ENCODE measurements at places on chromosomes 7 and 10.

- no peak for DNase-seq
These were observed 1.0 kb upstream of the DENND2A start for GRCh38 chr7:140641524-140642195.

DNA sequence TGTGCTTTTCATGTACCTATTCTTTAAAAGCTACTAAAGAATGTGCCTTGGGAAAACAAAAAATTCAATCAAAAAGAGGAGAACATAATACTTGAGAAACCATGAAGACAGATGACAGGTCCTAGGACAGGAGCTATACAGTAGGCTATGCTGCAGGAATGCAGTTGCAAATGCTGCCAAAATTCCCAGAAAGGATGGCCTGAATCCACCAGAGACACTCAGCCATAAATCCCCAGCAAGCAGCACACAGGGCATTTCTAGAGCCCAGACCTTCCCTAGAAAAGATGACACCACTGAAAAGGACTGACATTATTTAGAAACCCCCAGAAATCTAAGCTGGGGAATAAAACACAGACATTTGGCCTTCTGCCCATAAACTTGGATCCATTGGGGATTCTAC lies 237.3 kb downstream of the C7orf25 start:
- DNase-seq: no peak

- DNase-seq: no peak
These were observed 10.7 kb downstream of the SUV39H2 start for GRCh38 chr10:14889318-14889717.

- DNase-seq: no peak
These were observed 62.9 kb upstream of the CAMK2B start for GRCh38 chr7:44388089-44388970.

- DNase-seq: no peak
These were observed 13.3 kb downstream of the DHTKD1 start for GRCh38 chr10:12081879-12082557.

DNA sequence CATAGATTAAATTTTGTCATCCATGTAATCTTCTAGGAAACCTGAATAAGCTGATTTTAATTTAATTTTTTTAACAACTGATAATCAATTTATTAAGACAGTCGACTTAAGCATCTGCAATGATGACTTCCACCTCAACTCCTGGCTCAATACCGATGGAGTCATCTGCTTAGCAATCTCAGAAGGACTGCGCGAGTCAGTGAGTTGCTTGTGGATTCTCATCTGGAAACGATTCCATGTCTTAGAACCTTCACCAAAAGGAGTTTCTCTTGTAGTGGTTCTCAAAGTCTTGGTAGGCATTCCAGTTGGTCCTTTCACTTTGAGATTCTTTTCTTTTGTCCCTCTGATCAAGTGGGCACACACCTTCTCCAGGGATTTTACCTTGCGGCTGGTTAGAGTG lies 85.5 kb downstream of the XRCC2 start:
- DNase-seq: no peak

- DNase-seq: no peak
These were observed 799 bp downstream of the VAX1 start for GRCh38 chr10:117137031-117137910.

DNA sequence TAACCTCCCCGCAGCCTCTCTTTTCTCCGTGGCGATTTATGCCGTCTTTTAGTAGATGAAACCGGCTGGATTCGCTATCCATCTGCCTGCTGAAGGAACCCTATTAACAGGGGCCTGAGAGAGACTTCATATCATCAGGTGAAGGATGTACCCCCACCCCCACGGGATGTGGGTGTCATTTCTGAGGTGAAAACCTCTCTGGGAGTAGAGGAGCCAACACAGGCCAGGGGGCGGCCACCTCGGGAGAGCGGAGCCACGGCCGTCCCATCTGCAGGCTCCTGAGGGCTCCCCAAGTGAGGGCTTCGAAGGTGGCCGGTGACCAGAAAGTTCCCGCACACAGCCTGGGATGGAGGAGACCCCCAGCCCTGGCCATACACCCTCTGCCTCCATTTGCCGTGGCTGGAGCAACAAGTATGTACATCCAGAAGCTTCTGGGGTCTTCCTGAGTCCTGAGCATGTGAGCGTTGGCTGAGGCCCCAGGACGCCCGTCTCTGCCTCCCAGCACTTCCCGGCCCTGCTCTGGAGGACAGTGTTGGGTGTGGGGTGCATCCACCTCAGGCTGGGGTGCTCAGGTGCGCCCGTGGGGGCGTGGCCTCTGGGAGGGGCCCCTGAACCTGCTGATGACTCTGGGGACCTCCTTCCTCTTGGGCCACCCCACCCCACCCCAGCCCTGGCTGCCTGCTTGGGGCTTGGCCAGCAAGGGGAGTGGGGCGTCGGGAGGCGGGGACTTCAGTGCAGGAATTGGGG lies 84.7 kb downstream of the NKX6-2 start:
- no peak for DNase-seq

DNA sequence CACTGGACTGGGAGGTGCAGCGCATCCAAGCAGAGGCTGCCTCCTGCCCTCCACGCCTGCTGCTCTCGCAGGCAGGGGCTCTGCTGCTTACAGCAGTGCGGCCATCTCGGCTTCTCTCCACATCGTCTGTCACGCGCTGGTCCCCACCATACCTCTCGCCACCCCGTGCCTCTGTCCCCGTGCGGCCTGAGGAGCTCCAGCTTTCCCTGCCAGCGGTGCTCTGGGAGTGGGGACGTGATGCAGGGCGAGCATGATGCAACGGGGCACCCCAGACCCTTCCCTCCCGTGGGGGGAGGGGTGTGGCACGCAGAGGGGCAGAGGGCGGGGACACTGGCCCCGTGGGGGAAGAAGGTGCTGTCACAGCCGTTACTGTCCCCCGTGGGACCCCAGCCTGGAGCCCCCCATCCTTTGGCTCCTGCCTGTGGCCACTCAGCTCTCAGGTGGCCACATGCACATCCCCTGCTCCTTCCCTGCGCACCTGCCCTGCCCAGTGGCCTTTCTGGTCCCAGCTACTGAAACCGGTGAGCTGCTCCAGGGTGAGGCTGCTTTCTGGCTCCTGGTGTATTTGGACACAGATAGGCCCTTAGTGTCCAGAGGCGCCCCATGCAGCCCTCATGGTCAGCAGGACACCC lies 9.0 kb downstream of the GET4 start:
- DNase-seq: no peak

DNA sequence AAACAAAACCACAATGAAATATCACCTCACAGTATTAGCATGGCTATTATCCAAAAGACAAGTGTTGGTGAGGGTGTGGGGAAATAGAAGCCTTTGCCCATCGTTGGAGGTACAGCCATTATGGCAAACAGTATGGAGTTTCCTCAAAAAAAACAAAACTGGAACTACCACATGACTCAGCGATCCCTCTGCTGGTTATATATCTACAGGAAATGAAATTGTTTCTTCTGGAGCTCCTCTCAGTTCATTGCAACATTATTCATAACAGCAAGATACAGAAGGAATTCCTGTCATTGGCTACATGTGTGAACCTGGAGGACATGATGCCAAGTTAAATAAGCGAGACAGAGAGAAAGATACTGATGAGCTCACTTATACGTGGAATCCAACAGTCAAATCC lies 2.4 kb upstream of the UBE3C start:
- DNase-seq: no peak

- DNase-seq: no peak
These were observed 7.7 kb downstream of the SLC26A4 start for GRCh38 chr7:107668296-107668695.

DNA sequence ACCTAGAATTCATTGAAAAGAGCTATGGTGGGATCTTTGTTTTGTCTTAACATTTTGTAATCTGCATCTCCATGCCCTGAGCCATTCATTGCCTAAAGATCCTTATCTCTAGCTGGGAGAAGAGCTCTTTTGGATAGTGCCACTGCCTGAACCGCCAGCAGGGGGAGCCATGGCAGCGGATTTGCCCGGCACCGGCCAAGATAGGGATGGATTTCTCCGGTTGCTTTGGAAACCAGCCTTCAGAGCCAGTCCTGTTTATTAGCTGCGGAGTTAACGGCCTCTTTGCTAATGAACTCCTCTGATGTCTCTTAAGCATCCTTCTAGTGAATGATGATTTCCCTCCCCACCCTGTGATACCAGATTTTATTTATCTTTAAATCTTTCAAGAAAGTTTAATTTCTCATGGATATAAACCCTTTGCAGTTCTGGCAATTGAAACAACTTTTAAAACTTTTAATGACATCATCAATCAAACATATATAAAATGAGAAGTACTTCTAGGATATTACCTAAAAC lies 58.2 kb upstream of the LYZL2 start:
- DNase-seq: peak; percentile 84

DNA sequence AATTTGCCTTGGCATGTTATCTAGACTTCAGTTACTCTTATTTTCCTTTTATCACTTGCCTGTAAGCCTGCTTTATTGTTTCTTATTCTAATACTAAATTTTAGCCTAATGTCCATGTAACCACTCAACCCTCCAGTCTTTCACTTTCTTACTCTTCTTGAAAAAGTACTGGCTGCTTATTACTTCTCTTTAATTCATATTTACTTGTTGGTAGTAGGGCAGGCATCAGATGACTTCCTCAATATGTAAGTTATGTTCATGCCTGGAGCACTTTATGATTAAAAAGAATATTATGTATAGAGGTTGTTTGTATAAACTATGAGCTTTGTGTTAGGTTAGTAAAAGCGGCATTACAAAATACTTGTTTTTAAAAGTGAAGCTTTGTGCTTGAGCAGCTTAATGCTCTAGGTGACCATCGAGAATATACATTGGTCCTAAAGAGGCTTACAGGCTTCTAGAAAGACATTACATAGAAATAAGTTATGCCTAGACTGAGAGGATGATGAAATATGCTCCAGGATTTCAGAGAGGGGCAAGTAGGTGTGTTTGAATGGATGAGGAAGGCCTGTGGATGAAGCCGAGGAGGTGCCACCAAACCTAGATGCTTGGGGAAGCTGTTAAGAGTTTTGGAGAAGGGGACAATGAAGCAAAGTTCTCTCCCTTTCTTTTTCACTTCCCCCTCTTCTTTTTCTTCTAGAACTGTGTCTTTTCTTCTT lies 207.1 kb upstream of the HDAC9 start:
- no peak for DNase-seq

DNA sequence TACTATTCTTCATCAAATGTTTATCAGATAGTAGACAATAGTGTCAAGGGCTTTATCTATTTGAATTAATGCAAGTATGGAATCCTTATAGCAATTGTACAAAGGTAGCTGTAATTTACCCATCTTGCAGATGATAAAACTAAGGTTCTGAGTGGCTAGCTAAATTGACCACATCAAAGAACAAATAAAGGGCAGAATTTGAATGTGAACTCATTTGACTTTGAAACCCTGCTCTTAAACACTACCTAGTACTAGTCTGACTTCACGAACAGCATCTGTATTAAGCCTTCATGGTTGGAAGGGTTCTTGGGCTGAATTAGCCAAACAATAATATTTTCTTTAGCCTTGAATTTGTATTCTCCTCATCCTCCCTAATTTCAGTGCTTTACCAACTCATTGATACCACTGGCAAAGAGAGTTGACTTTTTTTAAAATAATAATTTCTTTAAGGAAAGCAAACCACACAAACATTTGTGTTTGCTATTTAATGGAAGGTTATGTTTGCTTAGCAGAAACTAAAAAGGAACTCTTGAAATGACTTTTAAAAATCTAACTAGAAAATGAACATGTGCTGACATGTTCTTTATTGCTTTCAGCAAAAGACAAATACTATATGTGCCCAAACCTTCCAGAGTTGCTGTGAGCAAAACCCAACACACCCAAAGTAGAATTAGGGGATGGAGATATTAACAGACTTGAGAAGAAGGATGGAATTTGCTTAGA lies 322.6 kb downstream of the RNLS start:
- no peak for DNase-seq

DNA sequence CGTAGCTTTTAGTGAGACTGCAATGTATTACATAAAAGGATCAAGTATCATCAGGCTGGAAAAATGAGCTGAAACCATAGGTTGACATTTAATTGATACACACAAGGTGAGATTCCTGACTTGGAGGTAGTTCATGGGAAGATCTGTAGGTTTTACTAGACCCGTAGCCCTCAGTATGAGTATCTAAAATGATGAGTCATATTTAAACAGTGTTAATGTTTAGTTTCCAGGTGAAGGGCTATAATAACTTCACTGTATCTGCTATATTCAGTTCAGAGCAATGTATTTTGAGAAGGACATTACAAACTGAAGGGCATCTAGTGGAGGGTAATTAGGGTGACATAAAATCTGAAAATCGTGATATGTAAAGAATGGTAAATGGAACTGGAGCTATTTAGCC lies 35.0 kb downstream of the ENTPD1 start:
- no peak for DNase-seq

DNA sequence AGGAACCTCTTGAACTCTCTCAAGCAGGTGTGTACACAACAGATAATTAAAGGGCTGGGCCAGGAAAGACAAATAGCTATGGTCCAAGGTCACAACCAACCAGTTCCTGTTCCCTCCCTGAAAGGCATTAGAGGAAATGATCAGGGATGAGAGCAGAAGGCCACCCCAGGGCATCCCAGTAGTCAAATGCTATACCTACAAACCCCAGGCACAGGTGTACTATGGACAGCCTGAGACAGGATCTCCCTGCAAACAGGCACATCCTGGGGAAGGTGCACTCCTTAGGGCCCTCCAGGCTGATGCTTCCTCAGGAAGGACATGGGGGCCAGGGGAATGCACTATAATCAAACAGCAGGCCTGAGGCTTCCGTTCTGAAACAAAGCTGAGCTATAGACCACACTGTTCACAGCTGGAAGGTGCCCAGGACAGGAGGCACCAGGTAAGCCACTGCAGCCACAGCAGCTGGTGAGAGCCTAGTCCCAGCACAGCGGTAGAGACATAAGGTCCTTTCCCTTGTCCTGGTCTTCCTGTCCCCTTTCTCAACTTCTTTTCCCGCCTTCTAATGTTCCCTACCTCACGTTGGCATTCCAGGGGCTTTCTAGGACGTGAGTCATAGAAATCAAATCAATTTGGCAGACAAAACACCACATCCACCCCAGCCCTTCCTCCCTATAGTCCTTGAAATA lies 13.3 kb downstream of the PARP12 start:
- no peak for DNase-seq

DNA sequence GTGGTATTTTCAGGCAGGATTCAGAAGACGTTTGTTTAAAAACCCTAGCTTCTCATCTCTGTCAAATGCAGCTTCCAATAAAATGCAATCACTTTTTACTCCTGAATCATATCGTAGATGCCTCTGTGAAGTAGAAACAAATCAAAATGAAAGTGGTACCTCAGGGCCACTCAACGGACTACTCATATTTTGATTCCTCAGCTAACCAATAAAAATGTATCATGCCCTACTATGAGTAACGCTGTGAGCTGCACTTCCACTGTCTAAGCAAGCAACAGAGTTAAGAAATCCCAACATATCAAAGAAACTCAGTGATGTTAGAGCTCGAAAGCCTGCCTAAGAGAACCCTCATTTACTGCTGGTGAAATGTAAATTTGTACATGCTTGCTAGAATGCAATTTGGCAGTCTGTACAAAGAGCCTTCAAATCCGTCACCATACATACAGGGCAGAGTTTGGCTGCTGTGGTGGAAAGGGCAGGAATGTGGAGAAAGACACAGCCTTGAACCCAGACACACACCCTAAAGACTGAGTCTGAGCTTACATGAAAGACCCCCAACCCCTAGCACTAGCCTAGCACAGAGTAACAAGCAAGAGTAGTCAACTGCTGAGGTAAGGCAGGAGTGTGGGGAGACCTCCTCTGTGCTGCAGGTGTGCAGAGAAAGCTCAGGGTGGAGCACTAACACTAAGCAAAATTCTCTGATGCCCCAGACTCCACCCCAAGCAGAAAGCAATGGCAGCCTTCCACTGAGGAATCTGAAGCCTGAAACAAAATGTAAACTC lies 151.5 kb downstream of the ANK3 start:
- DNase-seq: no peak

GRCh38 chr10:88319960-88320517 lies 263.1 kb downstream of the RNLS start:
- no peak for DNase-seq

All from activated CD8-positive, alpha-beta memory T cell treated with anti-CD3 and anti-CD28 coated beads, Interleukin-2, amount 50 U/mL, for 4 hours (primary cell).